Left renal cortex interstitium (tissue), 4 donors: ENCODE measurements at places on chromosomes 1 and 21.

DNA sequence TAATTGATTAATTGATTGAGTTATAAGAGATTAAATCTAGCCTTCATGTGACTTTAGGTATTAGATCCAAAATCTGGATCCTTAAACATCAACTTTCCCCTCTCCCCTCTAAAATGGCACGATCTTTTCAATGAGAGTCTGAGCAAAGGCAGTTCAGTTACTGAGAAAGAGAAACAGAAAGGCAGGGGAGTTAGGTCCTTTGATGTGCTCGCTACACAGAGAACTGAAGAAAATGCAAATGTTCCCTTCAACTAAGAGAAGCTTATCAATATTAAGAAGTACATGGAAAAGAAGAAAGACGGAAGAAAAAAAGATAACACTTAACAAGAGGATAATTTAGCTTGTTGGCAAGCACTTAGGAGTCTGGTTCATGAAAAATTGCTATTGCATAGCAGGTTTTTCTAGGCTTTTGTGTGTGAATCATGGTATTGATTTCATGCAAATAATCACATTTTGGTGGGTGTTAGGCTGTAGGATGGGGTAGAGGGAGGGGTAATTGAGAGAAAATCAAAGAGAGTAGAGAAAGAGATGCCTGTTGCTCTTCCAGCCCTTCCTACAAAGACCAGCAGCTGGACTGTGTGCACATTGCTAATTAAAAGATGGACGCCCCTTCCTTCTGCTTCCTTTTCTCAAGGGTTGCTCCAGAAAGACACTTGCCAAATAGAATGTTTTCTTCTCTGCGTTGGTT, 307.6 kb upstream of the PLXNA2 start:
- DNase-seq, result no peak

- DNase-seq, result no peak
Measured at GRCh38 chr1:87197156-87197555, 131.5 kb upstream of the LMO4 start.

GRCh38 chr1:94096797-94097549, 24.0 kb downstream of the ABCA4 start:
- DNase-seq, result no peak

DNA sequence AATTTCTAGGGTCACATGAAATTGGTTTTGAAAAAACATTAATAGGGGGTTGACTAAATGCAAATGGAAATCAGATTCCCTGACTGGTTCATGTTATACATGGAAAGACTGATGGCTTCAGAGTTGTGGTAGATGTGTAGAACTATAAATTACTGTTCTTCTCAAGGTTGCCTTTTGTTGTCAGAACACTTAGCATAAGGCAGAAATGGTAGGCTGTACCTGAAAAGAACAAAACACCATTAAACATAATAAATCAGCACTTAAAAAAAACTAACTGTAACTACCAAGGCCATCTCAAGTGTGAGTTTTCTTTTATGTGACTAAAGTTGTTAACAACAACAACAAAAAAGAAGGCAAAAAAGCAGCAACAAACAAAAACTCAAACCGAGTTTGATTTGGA, 111.8 kb downstream of the RPS6KC1 start:
- DNase-seq, result no peak

GRCh38 chr1:201771466-201771865, 57.5 kb upstream of the IPO9 start:
- DNase-seq, result no peak
